ENCODE measurements at places on chromosomes 16 and 17. TPM values are rescaled to one million over a fixed set of nuclear protein-coding genes. Genes with fewer than 3 reads are reported as not detected.
A peak's percentile ranks its signal among the peaks of the same experiment; 100 is the strongest.

- no peak for DNase-seq
Measured at GRCh38 chr16:86833136-86833535, 254.8 kb downstream of the FOXL1 start.

GRCh38 chr16:14358697-14359305, 271.3 kb downstream of the PARN start:
- no peak for DNase-seq

GRCh38 chr17:3535253-3535995, 22.2 kb downstream of the TRPV3 start:
- peak; percentile 11 for DNase-seq

- no peak for DNase-seq
Measured at GRCh38 chr17:8934346-8934745, 31.2 kb downstream of the PIK3R5 start.

CSNK1D gene
- 26.0 TPM for total RNA-seq
